ENCODE measurements at places on chromosomes 12 and 14.
A peak's percentile ranks its signal among the peaks of the same experiment; 100 is the strongest.

DNA sequence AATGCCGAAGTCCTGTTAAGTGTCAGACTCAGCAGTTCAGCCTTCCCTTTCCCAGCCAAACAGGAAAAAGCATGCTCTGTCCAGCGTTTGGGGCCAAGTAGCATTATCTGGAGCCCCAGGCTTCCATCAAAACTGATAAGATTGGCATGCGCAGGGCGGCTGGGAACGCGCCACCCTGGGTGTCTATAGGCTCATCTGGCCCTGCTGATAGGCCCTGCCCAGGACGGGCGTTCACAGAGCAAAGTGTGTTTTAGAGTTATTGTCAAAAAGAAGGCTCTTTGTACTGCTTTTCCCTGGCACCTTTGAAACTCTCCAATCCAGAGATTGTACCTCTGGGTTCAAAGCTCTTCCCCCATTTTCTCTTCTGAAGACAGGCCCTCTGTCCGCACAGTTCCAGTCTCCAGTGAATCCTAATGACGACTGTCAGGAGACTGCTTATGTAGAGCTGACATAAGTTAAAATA is at the start of gene ART4:
Gene ART4 (minus strand): TSS at position 102 of the 463 bp plus-strand sequence. CDS start 413 bp downstream, outside the sequence.
- peak; percentile 56 for DNase-seq

- no peak for DNase-seq
These were observed 103.3 kb upstream of the BTG1 start for GRCh38 chr12:92248977-92249376.

GRCh38 chr12:116280595-116281290 is 3.2 kb upstream of the MED13L start:
- DNase-seq: no peak

DNA sequence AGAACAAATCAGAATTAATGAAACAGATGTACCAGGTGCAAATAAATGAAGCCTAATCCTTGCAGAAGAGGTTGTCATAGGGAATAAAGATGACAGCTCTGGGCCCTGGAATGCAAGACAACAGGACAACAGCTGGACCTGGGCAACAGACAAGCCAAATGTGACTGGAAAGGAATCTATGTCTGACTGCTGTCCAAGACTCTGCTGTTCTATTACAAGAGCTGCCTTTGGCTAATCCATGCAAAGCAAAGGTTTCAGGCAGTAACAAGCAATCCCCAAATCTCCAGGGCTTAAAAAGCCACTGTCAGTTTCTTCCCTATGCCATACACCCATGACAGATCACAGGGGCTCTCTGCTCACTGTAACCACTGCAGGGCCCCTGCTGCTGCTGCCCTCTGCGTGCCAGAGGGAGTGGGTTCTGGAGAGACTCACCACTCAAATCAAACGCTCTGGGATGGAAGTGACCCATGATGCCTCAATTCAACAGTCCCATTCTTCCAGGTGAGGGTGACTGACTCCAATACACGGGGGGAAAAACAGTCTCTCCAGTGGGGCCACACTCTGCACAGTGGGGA is 218.9 kb upstream of the SFSWAP start:
- DNase-seq: no peak

DNA sequence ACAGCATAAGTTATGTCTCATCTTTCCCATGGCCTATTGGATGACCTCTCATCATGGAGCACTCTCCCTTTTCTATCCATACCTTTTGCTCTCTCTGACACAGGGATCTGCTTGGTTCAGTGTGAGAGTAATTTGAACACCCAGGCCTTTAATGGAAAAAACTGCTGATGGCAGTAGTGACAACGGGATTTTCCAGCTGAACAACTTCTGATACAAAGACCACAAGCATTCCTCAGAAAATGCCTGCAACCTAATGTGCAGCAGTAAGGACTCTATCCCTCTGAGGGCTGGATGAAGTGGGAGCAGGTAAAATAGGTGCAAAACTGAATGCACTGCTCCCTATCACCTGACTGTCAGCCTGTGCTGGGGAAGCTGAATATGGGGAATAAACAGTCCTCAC is 51.0 kb downstream of the KANSL2 start:
- DNase-seq: no peak
